ENCODE measurements at places on chromosomes 11 and 22.

DNA sequence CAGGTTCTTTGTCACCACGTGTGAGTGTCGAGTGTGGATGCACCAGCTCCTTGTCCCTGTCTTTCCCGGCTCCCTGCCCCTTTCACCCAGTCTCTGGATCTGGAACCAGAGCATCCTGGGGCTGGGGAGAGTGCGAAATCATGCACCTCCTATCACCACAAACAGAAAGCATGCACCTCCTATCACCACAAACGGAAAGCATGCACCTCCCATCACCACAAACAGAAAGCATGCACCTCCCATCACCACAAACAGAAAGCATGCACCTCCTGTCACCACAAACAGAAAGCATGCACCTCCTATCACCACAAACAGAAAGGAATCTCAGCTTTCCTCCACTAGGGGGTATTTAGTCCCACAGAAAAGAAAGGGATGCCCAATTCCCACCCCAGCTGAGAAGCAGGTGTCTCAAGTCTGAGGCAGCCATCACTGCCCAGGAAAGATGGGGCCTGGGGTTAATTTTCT lies 5.9 kb upstream of the GLB1L3 start:
- DNase-seq: no peak

- no peak for DNase-seq
These were observed 14.6 kb downstream of the MS4A18 start for GRCh38 chr11:60739114-60739513.

DNA sequence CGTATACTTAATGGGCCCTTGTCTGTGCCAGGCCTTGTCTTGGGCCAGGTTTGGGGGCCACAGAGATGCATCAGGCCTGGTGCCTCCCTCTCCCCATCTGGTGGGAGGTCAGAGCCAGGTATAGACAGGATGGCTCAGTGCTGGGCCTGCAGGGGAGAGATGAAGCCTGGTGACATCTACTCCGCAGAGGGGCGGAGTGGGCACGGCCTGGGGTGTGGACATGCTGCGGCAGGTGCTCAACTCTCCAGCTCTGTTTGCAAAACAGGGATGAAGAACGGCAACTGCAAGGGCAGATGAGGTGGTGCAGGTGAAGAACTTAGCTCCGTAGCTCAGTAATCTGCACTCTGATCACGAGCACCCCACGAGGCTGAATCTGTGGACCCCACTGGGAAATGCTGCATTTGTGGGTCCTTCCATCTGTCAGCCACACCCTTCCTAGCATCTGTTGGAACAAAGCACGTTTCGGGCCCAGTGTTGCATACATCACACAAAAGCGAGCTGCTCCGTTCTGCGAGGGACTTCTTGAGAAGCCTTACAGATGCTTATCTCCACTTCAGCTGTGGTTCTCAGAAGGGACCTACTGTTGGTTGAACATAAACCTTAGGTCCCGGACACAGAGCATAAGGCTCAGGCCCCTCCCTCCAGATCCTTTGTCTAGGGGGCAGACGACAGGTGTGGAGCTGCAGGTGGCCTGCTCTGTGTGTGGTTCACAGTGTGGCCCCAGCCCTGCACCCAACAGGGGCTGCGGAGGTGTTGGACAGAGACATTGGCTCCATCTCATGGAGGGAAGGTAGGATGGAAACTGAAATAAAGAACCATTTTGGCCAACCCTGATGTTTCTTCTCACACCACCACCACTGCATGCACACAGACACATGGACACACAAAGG lies 78.3 kb downstream of the LRRC32 start:
- DNase-seq: no peak

DNA sequence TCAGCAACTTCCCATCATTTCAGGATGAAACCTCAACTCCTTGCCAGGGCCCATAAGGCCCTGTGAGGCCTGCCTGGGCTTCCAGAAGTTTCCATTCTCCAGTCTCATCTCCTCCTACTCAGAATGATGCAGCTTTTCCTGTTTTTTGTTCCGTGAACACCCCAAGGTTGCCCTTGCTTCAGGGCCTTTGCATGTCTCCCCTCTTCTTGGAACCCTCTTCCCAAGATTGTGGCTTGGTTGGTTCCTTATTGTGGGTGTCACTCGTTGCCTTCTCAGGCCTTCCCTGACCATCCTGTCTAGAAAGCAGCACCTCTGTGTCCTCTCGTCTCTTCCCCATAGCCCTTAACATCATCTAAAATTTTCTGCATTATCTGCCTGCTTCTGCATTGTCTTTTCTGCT lies 23.2 kb upstream of the YWHAH start:
- DNase-seq: no peak

DNA sequence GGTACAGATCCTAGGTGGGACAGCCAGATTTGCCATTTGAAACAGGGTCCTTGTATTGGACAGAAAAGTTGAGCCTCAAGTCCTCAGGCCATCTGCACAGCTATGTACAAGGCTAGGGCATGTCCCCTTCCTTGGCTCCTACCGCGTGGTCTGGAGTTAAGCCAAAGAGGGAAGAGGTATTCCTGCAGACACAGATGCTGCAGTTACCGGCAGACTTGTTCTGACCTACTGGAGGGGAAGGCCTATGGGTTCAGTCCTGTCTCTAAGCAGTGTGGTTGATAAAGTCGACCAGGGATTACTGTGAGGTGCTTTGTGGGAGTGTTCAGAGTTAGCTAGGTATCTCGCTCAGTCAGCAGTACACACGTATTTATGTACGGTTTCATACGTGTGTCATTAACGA lies 180.6 kb downstream of the ADAMTS15 start:
- no peak for DNase-seq

- DNase-seq: no peak
These were observed 72.3 kb downstream of the FAM168A start for GRCh38 chr11:73525611-73526010.

DNA sequence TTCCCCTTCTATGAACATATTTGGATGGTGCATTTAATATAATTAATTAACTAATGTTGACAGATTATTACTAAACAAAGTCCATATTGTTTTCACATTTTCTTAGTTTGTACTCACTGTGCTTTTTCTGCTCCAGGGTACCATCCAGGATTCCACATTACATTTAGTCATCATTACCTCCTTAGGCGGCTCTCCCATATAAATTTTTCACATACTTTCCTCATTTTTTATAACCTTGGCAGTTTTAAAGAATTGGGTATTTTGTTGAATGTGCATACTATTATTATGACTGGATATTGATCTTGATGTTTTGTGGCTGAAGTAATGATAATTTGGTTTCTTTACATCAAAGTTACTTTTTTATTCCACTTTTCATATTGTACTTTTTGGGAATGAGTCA lies 755.6 kb upstream of the ANO3 start:
- no peak for DNase-seq

DNA sequence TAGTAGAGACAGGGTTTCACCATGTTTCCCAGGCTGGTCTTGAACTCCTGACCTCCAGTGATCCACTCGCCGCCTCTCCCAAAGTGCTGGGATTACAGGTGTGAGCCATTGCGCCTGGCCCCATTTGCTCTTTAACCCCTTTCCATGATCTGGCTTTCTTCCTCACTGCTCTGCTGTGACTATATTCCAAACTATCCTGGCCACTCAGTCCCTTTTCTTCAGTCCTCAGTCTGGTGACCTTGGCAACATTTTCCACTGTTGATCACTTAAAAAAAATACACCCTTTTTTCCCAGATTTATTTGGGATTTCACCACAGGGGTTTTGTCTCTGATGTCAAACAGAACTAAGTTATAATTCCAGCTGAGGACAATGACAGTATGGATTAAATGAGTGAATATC lies 24.5 kb downstream of the MMP20 start:
- no peak for DNase-seq

DNA sequence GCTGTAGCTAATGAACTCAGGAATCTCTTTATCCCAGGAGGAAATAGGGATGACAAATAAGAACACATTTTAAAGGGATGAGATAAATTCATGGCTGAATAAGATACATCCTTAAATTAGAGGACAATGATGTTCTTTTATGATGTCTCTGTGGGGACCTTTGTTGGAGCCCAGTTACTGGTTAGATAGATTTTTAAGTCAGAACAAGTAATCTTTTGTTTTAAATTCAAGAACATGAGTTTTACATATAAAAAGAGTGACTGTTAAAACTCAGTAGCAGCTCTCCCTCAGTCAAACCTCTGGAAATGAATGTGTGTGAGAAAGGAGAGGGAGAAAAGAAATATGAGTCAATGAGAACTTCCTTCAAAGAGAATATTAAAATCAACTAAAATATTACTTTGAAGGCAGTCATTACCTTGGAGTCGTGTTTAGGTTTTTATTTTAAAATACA lies 241.6 kb downstream of the SWAP70 start:
- no peak for DNase-seq

- no peak for DNase-seq
These were observed 190.7 kb downstream of the ST3GAL4 start for GRCh38 chr11:126546191-126546590.

All from GM12891 (cell line).